Epithelial cell of esophagus (primary cell): ENCODE measurements at places on chromosomes 12 and 14.

GRCh38 chr14:70714055-70714550 is 72.4 kb downstream of the TTC9 start:
- peak; percentile 66 for DNase-seq

GRCh38 chr14:92670160-92670559 is 78.3 kb downstream of the LGMN start:
- DNase-seq: no peak

DNA sequence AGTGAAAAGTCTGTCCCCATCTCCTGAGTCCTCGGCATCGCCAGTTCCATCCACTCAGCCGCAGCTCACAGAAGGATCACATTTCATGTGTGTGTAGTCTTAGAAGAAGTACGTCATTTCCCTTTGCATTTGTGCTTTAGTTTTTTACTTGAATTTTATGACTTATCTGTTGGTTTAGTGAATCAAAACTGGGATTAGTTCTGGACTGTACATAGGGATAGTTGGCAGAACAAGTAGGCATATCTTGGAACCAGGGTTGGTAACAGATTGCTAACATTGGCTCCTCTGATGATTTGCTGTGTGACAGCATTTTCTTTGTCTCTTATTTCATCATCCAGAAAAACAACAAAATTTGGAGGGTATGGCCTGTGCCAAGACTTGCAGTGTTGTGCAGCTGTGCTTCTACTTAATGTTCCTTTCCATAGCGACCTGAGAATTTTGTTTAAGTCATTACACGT is 69.6 kb upstream of the AEBP2 start:
- peak; percentile 16 for DNase-seq

DNA sequence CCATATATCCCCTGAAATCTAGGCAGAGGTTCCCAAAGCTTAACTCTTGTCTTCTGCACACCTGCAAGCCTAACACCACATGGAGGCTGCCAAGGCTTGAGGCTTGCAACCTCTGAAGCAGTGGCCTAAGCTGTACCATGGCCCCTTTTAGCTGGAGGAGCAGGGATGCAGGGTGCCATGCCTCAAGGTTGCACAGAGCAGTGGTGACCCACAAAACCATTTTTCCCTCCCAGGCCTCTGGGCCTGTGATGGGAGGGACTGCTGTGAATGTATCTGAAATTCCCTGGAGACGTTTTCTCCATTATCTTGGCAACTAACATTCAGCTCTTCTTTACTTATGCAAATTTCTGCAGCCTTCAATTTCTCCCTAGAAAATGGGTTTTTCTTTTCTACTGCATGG is 210.0 kb upstream of the KITLG start:
- no peak for DNase-seq

- no peak for DNase-seq
Measured at GRCh38 chr14:61515436-61516117, 179.7 kb upstream of the HIF1A start.

- DNase-seq: no peak
Measured at GRCh38 chr12:128474916-128475315, 207.9 kb downstream of the TMEM132C start.

GRCh38 chr12:89276860-89277259 is 75.4 kb downstream of the DUSP6 start:
- DNase-seq: no peak

GRCh38 chr12:106429636-106430035 is 72.1 kb downstream of the POLR3B start:
- DNase-seq: no peak

GRCh38 chr14:52360831-52361230 is 46.7 kb downstream of the PTGER2 start:
- DNase-seq: no peak

DNA sequence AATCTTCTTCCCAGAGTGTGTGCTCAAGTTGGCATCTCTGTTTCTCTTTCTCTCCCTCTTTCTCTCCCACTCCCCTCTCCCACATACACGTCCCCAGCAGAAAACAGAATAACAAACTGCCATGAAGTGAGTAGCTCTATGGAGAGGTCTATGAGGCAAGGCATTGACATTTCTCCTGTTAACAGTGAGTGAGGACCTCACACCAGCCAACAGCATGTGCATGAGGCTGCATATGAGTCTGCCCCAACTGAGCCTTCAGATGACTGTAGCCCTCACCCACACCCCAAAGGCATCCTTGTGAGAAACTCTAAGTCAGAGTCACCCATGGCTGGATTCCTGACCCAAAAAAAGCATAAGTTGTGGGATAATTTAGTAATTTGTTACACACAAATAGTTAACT is 50.4 kb downstream of the MAGOHB start:
- DNase-seq: no peak

DNA sequence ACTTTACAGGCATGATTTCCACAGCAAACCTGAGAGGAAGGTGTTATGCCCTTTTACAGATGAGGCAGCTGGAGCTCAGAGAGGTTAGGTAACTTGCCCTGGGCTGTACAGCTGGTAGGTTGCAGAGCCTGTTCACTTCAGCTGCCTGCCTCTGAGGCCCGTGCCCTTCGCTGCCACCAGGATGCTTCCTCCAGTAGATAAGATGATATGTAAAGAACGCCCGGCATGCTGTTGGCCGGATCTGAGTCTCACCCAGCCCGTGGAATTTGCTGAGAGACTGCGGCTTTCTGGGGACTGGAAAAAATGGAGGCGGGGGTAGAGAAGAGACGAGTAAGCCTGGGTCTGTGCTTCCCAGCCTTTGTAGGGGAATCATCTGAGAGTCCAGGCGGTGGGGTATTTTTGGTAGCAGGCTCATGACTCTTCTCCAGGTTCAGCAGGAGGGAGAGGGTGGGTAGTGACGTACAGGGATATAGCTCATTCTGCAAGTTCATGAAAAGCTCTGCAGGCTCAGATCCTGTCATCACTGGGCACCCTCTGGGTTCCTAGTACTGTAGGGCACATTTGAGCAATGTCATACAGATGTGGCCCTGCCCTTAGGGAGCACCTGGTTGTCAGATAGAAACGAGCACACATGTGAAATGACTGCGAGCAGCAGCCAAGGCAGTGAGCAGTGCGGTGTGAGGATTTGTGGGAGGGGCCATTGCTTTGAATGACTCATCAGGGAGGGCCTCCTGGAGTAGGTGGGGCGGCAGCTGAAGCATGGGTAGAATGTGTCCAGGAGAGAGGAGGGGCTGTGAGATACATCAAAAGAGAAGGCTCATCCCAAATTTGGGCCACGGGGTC is 159.4 kb downstream of the TSPAN9 start:
- DNase-seq: peak; percentile 78

DNA sequence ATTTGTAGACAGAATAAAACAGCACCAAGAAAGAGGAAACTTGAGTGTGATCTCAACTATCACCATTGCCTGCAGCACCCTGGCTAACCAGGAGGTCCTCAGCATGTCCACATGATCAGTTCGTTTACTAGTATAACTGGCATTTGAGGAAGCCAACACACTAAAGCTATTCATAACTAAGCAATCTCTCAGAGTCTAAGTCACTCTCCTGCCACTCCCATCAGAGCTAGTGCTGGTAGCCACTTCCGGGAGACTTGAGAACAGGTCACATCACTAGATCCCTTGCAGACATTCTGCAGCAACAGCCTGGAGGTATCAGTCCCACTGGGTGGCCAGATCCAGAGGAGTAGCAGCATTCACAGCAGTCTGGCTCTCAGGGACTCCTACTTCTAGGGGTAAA is 352.9 kb upstream of the OR4E1 start:
- peak; percentile 28 for DNase-seq

- DNase-seq: no peak
Measured at GRCh38 chr14:23406244-23406643, 1.8 kb downstream of the MYH6 start.

DNA sequence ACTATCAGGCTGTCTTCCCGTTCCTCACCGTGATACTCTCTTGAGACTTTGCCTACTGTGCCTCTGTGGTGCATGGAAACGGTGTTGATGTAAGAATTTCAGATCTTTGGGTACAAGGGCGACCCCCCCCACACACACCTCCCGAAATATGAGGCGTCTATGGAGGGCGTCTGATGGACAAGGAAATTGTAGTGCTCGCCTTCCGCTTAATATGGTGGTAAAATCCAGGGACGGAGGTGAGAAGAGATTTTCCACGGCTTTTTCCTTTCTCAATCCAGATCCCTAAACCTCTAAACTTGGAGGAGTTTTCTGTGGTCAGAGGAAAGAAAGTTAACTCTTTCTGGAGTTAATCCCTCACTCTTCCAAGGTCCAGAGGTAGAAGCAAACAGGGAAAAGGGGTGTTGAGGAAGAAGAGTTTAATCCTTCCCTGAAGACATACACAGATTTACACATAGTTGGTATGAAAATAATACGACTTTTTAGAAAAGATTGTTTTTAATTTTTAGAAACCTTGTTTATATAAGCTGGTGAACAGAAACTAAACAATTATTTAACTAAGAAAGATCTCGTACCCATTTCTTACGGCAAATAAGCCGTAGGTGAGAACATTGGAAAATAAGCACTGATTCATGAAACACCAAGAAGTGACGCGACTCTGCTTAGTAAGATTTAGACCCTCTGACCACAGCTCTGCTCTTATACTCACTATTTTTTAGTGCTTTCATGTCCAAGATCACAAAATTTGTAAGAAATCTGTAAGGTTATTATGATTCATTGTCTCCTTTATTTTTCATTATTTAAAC is 23.1 kb upstream of the RNASE12 start:
- peak; percentile 49 for DNase-seq

DNA sequence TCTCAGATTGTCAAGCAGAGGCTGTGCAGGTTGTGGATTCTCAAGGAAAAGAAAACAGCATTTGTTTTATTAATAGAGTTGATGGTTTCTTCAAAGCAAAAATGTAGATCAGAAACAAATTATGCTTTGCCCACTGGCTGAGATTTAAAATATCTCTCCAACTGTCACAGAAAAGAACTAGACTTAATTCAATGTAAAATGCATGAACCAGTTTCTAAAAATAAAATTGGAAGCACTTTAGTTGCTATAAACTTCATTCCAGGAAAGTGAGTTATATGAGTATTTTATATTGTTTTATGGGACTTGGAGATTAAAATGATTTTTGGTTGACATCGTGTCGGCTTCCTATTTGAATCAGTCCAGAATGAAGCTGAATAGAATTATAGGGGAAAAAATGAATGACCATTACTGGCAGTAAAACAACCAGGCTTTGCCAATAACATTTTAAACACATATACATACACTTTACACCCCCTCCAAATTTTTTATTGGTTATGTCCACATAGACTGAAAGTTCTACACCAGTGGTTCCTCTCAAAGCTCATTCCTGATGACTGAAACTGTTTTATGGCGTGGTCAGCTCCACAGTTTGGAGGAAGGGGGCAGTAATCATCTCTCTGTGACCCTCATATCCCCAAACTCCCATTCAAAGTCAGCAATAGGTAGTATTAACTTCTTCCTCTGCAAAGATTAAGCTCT is 55.5 kb upstream of the DAAM1 start:
- no peak for DNase-seq

- no peak for DNase-seq
Measured at GRCh38 chr12:121166356-121166755, 33.7 kb downstream of the P2RX7 start.

GRCh38 chr12:5796171-5796958 is 148.7 kb downstream of the ANO2 start:
- DNase-seq: no peak
